ENCODE measurements at places on chromosomes 7 and 10.

DNA sequence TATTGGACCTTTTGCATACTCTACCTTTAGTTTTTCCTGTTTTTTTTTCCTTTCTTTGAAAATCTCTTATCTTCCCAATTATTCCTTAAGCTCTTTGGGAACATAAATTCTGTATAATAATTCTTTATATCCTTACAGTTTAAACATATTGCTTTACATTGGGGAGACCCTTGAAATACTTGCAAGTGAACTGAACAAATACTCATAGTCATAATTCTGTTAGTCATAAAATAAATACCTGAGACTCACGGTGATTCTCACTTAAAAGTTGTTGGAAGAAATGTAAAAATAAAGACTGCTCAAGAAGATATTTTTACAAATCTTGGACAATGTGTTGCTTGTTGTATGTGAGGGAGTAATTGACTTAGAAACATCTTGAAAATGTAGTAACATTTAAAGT lies 515.2 kb upstream of the POT1 start:
- no peak for DNase-seq

DNA sequence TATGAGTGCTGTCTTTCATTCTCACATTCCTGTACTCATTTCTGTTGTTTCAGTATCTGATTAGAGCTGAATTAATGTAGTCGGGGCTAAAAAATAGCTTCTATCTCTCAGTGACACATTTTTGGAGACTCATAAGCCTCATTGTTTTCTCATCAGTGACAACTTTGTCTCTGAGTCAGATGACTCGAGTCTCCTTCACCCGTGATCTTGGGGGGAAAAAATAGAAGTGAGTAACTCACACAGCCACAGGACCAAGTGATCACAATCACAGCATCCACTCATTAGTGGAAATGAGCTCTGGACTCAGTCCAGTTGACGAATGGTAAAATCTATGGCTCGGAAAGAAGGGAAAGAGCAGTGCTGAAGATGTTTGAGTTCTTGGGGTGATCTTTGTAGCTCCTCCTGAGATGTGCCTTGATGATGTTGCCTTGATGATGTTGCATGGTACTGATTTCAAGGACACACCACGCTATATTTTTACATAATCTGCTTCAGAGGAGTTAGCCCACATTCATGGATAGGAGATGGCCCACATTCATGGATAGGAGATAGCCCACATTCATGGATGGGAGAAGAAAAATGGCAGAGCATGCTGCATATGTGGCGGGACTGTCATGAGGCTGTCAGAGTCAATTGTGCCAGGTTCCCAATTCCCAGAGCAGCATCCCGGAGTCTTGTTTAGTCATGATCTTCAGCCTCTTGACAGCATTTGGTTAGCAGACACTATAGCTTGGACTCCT lies 214.7 kb downstream of the CELF2 start:
- DNase-seq, result no peak

DNA sequence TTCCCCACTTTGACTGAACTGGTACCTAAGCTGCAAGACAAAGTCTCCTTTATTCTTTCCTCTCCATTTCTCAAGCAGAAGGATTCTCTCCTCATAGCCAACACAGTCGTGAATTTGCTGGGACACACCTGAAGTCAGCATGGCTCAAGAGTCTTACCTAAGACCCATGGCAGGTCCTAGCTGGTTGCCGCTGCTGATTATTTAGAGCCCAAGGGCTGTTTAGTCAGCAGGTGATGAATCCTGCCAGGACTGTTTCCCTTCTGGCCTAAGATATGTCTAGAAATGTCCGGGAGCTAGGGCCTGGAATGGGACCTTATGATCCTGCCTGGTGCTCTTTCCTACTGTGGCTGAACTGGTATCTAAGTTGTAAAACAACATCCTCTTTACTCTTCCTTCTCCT lies 82.8 kb downstream of the AHCYL2 start:
- no peak for DNase-seq

DNA sequence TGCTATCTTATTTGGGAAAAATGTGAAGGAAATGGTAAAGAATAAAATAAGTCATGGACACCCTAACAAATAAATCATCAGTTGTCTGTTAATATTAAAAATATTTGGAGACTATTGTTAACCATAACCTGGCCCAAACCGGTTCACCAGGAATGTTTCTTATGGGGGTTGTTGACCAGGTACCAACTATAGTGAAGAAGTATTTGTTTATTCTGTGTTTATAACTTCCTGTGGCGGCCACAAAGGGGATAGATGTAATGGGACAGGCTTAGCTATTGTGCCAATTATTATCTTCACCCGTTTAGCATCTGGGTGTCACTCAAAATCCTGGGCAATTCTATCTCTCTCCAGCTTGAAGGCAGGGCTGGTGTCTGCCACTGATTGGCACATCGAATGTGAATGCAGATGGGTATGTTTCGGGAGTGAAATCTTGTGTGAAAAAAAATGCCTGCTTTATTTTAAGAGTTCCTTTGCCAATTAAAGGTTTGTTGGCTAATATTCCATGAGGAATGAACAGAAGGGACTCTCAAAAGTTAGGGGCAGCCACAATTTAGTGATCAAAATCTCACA lies 500.9 kb downstream of the ARL4A start:
- no peak for DNase-seq

- DNase-seq, result no peak
Observed at GRCh38 chr7:51114501-51114900, 202.1 kb downstream of the COBL start.

- no peak for DNase-seq
Observed at GRCh38 chr7:57201021-57201894, 69.0 kb upstream of the ZNF479 start.

GRCh38 chr7:5567790-5568189 lies 144.2 kb upstream of the TNRC18 start:
- DNase-seq, result no peak

DNA sequence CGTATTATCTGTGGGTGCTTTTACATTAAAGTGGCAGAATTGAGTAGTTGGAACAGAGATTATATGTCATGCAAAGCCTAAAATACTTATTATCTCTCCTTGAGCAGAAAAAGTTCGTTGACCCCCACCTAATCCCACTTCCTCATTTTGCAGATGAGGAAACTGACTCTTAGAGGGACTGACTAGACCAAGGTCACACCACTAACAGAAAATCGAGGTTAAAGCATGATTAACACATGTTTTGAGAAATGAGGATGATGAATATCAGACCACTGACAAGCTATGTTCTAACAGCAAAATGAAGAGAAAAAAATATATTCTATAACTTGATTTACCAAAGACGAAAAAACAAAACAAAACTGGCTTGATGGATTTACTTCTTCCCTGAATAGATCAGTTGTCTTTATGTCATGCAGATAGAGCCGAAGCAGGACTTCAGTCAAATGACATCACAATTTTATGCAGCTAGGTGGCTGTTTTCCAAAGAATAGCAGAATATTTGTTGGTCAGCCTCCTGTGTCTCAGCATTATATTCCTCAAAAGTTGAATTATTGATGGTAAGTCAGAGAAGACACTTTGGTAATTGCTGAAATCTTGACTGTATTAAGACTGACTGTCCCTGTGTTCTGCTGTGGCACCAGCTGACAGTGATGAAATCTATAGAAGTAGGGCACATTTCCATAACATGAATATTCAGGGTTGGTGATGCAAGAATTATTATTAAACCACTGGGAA lies 24.2 kb upstream of the SMIM30 start:
- no peak for DNase-seq

- no peak for DNase-seq
Observed at GRCh38 chr7:46115410-46115809, 194.3 kb upstream of the IGFBP3 start.

GRCh38 chr7:43137811-43138210 lies 25.4 kb downstream of the HECW1 start:
- no peak for DNase-seq

DNA sequence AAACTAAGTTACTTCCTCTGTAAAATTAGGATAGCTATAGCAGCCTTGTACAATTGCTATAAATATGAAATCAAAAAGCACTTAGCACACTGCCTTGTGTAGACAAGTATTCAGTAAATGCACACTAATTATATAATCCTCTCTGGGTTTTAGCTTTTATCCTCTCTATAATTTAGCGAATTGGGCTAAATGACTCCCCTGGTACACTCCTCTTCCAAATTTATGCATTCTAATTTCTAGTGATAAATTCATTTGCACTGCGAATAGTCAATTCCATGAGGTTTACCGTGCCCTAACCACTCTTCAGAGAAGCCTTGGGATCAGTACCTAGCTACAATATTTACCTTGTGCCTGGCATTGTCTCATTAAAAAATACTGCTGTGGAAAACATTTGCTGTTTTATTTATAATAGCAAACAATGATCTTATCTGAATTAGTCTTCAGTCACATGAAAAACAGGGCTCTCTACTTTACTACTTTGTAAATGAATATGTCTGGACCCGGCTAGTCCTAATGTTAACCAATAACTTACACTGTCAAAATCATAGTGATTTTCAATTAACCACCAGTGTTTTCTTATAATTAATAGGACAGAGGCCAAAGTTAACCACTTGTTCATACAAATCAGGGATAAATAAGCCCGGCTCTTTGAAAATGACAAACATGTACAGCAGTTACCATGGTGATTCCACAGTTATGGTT lies 577.9 kb downstream of the IPMK start:
- no peak for DNase-seq

DNA sequence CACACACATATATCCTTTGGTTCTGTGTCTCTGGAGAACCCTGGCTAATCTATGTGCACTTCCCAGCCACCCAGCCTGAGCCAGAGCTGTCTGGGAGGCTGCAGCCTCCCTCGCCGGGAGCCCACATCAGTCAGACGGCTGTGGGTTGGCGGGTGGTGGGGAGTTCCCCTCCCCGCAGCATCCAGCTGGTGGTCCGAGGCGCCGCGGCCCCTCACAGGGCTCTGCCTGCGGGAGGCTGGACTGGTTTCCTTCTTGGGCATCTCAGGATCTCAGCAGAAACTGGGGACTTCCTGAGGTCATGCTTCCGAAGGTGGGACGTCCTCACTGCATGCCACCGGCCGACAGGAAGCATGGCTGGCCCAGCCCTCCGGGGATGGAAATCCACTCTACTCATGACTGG lies 22.0 kb upstream of the PSMG3 start:
- no peak for DNase-seq

DNA sequence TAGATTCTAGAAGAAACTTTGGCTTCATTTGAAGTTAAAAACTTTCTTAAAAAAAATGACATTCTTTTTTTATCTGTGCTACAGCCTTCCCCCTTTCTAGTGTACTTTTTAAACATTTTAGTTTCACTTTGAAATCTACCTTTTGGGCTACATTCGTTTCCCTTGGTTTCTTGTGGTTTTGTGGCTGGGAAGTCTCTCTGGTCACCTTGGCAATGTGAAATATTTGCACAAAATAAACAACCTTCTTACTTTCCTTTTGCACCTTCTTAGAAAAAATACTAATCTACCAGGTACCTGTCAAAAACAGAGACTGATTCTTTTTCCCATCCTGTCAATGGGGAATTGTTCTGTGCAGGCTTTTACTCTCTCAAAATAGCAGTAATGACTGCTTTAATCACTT lies 350.2 kb downstream of the GATA3 start:
- DNase-seq, result no peak

GRCh38 chr7:96183163-96183670 lies 138.7 kb downstream of the SLC25A13 start:
- DNase-seq, result no peak

DNA sequence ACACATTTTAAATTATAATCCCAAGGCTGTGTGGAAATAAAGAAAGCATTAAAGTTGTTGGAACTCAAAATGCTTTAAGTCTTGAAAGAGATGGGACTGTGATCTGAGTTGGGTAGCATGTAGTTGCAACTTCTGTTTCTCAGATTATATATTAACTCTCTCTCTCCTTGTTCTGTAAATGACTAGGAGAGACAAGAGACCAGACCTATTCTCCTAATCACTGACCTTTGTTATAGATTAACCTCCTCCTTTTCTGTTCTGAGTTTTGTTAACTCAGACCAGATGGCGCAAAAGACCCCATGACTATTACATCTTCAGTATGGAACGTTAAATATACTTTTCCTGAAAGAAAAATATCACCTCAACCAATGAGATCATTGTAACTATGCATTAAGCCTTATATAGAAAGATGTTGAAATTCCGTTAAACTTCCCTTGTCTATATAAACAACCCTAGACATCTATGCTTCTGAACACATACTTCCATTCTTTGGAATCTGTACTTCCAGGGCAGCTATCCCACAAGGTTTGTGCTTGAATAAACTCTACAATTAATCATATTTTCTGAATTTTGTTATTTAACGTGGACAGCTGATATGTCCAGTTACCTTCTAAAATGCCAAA lies 143.5 kb upstream of the TRIM24 start:
- DNase-seq, result no peak

DNA sequence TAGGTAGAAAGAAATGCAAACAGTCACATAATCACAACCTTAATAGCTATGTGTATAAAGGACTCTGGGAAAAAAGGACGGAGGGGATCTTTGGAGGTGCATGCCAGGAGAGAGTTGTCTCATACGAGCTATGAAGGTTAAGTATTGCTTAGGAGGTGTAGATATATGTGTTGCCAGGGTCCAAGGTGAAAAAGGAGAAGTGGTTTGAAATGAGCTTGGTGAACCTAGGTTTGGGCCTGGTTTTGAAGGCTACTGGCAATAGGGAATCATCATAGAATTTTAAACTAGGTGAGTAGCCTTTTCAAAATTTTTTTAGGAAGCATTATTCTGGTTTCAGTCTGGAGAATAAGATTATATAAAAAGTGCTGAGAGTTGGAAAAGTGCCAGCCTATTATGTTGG lies 336.8 kb downstream of the AUTS2 start:
- no peak for DNase-seq

DNA sequence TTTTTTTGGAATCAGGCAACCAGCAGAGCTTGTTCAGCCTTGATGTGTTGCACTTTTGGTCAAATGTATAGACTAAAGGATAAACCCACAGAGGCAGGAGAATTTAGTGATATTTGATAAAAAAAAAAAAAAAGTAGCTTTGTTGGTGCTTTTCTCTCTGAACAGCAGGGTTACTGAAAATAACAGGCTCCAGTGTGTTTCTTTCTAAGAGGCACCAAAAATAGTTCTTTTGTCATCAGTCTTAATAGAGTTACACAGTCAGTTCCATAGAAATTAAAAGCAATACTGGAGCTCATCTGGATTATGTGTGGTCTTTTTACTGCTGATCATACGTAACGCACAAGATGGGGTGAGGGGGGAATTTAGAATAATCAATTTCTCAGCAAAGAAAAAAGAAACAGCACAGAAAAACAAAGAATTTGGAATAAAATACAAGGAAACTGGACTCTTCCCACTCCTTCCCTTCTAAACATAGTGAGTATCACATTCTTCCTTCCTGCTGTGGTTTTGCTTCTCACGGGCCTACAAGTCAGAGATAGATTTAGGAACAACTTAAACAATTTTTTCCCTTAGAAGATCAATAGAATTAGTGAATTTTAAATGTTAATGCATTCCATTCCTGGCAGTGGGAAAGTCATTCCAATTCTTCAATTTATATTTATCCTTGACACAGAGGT lies 178.8 kb upstream of the AKR1E2 start:
- no peak for DNase-seq
